H9 (cell line): ENCODE measurements at places on chromosomes 7 and 10.

DNA sequence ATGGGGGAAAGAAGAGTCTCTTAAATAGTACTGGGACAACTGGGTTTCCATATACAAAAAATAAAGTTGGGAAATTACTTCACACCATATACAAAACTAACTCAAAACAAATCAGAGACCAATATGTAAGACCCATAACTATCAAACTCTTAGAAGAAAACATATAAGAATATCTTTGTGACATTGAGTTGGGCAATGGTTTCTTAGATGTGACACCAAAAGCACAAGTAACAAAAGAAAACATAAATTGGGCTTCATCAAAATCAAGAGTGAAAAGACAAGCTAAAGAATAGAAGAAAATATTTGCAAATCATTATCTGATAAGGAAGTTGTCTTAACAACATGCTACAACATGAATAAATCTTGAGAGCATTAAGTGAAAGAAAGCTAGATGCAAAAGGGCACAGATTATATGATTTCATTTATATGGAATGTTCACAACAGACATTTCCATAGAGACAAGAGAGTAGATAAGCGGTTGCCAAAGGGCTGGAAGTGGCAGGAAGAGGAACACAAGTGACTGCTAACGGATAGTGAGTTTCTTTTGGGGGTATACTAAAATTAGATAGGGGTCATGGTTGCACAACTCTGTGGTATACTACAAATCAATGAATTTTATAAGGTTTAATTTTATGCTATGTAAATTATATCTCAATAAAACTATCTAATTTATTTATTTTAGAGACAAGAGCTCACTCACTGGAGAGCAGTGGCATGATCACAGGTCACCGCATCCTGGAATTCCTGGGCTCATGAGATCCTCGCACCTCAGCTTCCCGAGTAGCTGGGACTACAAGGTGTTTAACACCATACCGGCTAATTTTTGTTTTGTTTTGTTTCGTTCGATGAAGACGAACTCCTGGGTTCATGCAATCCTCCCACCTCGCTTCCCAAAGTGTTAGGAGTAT is 35.4 kb downstream of the JMJD1C start:
- DNase-seq = no peak

GRCh38 chr10:114479307-114479706 is 75.0 kb upstream of the AFAP1L2 start:
- no peak for DNase-seq

DNA sequence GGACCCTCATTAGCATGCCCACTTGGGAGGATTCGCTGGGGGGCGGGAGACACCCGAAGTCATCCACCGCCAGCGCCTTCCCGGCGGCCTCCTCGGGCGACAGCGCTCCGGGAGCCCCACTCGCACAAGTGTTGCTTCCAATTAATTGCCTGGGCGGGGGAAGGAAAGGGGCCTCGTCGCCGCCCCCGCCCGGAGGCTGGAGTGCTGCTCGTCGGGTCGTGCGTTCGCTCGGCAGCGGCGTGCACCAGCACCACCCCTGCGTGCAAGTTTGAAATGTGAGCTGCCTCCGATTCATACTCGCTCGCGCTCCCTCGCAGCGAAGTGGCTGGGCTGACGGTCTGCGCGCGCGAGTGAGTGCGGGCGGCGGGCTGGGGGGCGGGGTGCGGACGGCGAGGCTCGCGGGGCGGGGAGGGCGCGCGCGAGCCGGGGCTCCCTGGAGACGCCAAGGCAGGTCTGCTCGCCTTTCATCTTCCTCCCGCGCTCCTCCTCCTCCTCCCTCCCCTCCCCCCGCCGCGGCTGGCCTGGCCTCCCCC is 104.6 kb upstream of the PPIF start:
- DNase-seq = peak; percentile 62

DNA sequence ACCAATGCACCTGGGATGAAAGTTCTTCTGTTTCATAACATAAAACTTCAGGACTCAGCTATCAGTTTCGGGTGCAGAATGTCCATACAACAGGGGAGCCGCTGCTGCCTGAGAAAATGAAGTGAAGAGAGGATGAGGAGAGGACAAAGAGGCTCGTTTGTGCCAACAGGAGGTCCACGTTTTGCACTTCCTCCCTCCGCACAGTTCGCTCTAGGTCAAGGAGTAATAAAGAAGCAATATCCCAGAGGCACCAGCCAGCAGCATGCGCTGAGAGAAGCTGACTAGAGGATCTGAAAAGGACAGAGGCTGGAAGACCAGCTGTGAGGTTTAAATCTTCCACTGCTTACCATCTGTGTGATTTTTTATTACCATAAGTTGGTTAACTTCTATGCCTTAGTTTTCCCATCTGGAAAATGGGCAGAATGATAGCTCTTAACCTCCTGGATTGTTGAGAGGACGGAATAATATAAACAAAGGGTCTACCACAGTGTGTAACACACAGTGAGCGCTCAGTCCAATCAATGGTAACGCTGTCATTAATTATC is 709 bp downstream of the GPAM start:
- no peak for DNase-seq

DNA sequence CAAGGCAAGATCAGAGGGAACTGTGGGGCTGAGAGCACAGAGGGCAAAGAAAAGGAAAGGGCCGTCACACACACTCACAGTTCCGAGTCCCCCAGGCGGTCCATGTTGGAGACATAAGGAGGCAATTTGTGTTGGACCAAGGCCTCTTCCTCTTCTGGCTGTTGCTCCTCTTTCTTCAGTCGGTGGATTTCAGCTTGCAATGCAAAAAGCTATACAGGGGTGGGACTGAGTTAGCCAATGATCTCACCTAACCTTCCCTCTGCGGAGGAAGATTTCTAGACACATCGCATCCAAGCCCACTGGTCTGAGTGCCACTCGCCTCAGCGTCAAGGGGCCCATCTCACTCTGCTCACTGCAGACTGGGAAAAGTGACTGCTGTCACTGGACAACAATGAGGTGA is 5.5 kb downstream of the WDR91 start:
- DNase-seq = no peak

DNA sequence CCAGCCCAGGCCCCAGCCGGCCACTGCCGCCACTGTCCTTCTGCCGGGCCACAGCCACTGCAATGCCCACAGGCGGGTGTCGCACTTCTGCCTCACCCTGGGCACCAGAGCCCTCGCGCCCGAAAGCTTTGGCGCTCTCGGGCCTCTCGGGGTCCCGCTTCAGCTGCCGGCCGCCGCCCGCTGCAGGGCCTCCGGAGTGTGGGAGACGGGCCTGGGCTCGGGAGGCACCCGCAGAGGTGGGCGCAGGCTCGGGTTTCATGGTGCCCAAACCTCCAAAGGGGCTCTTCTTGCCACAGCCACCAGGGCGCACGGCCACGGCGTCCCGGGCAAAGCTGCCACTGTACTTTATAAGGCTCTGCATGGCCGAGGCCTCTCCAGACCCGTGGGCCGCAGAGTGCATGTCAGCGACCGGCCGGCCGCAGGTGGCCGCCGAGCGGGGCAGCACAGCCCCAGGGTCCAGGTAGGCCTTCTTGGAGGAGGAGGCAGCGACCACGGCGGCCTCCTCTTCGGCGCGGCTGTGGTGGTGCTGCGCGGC is 35.9 kb downstream of the TNRC18 start:
- DNase-seq = peak; percentile 64

- no peak for DNase-seq
Measured at GRCh38 chr10:8392216-8392615, 337.7 kb downstream of the GATA3 start.

- DNase-seq = no peak
Measured at GRCh38 chr10:78377356-78377755, 343.7 kb downstream of the RPS24 start.

DNA sequence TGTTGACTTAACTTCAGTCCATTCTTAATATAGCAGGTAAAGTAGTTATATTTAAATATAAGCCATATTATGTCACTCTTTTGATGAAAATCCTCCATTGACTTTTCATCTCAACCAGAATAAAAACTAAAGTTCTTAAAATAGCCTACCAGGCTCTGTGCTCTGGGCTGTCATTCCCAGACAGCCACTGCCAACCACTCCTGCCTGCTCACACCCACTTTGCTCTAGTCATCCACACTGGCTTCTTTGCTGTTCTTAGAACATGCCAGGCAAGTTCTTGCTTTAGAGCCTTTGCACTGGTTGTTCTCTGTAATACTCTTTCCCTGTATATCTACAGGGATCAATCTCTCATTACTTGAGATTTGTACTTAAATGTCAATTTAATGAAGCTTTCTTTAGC is 80.6 kb downstream of the ZEB1 start:
- DNase-seq = no peak
